ENCODE measurements at places on chromosomes 3 and 15.

DNA sequence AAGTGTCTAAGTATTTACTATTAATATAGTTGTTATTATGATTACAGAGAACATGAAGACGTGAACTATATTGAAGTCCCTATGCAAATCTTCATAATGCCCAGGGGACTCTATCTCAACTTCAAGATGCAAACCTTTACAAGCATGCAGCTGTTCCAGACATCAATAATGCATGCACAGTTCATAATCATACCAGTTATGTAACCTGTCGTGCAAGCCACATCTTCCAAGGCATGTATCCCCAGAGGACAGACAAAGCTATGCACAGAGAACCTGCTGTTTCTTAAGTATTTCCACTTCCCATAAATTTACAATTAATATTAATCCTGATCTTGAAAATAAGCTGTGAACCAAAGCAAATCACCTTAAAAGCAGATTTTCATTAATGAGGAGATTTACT lies 534.1 kb downstream of the TUSC7 start:
- DNase-seq: no peak

GRCh38 chr3:32254268-32254667 lies 15.8 kb downstream of the CMTM8 start:
- no peak for DNase-seq

GRCh38 chr3:124633524-124633923 lies 96.7 kb upstream of the UMPS start:
- no peak for DNase-seq

DNA sequence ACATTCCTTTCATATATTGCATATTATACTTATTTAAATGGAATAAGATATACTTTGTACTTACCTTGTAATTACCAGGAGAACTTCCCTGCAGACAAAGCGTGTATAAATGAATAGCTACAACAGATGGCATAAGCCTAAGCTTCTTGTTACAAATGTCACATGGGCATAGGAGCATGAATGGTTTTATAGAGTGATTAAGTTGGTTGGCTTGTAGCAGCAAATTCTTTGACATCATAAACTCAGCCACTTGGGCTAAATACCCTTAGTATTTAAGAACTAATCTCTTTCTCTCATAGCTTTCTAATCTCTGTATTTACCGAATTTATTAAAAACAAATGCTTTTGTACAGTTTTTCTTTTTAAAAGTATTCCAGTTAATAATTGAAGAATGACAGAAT lies at the start of gene UBAP1L:
UBAP1L (minus strand) TSS at position 115 of the 400 bp plus-strand sequence. CDS start 8,985 bp downstream, outside the sequence.
- no peak for DNase-seq

DNA sequence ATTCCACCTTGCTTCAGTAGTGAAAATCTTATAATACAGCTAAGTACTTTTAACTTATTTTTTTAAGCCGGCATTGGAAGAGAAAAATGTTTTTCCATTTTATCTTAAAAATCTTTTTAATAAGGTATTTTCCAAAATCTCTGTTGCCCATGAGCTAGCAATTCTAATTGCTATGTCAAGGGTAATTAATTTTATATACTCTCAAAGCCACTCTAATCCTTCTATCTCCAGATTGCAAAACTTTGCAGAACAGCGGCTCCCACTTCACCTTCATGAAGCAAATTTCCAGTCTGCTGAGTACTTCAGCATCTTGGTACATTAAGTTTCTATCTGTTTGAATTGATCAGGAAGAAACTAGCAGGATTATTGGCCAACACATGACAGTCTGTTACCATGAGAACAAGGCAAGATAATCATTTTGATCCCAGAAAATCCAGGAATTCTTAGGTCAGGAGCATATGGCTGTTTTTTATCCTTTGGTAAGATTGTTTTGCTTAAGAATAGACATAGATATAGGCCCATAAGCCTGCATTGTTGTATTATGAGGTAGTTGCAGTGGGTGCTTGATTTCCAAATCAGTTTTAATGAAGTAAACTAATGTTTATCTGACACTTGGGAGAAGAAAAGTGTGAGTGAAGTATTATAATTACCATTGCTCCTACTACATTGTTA lies 6.0 kb downstream of the TIPARP start:
- no peak for DNase-seq

DNA sequence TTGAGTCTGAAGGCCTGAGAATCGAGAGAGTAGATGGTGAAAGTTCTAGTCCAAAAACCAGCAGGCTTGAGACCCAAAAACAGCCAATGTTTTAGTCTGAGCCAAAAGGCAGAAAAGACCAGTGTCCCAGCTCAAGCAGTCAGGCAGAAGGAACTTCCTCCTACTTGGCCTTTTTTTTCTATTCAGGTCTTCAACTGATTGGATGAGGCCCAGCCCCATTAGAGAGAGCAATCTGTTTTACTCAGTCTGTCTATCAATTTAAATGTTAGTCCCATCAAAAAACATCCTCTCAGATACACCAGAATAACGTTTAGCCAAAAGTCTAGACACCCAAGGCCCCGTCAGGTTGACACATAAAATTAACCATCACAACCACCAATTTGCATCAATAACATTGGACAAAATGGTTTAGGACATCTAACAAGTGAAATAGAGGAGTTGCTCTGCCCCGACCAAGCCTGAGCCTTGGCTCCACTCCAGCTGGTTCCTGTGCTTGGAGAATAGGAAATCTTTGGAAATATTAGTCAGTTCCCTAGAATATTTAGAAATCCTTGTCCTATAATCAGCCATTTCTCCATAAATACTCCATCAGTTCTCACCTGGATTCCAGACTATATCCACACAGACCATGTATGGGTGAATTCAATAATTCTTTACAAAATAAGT lies 51.4 kb upstream of the LIPC start:
- DNase-seq: no peak

DNA sequence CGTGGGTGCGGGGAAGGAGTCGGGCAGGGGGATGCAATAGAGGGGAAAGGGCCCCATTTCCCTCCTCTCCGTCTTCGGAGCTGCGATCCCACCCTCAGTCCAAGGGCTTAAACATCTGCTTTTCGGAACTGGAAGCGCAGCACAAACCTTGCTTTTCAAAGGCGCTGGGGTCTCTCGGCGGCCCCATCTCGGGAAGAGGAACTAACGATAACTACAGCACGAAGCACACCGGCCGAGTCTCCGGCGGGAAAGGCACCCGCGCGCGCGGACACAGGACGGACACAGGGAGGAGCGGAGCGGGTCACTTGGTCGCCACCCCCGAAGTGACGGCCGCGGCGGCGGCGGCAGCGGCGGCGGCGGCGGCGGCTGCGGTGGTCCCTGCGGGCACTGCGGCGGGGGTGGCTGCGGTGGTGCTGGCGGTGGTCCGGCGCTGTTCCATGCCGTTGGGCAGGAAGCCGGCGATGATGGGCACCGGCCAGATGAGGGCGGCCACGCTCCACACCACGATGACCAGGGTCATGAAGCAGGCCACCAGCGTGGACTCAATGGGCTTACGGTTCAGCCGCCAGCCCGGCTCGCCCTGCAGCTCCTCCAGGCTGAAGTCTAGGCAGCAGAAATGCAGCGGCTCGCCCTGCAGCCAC lies 1.1 kb downstream of the TMEM158 start:
- DNase-seq: peak; percentile 86

GRCh38 chr15:85726454-85726853 lies 68.3 kb downstream of the KLHL25 start:
- no peak for DNase-seq

DNA sequence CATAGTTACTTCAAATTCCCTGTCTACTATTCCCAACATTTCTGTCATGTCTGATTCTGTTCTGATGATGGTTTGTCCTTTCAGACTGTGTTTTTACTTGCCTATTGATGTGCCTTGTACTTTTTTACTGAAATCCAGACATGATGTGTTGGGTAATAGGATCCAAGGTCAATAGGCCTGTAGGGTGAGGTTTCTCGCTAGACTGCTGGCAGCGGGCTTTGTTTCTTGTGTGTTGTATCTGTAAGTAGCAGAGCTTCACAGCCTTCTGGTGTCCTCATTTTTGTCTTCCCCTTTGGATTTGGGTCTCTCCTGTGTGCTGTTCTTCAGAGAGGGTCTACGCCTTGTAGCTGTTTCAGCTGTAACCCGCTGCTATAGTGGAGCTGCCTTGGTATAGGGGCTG lies 140.3 kb downstream of the GABRG3 start:
- DNase-seq: no peak

DNA sequence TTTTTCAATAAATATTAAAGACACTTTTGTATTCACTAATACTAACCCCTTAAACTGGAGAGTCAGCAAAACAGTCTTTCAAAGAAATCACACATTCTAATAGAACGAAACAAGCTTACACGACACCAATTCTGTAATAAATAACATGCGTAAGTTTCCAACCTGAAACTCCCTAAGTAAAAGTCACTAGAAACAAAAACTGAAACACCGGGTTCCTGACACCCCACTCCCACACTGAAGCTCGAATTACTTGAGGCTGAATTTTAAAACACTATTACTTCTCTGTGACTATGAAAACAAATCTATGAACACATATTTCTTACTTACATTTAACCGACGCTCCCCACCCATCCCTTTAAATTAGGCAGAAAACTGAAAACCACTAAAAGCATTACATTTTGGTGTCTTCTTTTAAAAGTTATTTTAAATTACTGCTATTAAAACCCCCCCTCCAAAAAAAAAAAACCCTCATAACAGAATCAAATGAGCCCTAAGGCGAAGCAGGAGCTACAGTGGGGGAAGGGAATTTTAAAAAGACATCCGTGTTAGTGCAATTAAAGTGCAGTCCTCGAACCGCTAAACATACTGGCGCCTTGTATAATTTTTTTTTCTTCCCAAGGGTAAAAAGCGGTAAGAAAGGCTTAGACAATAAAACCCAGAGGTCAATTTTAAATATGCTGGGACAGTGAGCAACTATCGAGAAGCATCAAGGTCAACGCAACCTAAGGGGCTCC lies 878 bp downstream of the SPPL2A start:
- DNase-seq: no peak

DNA sequence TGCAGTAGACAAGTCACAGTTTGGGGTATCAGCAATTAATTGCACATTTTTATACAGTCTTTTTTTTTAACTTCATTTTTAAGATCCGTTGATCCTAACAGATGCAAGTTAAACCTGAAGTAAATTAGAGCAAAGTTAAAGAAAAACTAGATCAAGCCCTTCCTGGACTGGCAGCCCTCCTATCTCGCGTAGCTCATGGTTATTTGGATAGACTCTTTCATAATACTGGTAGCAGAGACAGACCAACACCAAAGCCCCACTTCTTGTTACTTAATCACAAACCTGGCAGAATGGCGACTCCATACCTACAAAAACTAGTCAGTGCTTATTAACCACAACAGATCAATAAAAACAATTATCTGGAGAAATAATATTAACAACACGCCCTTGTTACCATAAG lies 26.8 kb downstream of the SOX2 start:
- no peak for DNase-seq

DNA sequence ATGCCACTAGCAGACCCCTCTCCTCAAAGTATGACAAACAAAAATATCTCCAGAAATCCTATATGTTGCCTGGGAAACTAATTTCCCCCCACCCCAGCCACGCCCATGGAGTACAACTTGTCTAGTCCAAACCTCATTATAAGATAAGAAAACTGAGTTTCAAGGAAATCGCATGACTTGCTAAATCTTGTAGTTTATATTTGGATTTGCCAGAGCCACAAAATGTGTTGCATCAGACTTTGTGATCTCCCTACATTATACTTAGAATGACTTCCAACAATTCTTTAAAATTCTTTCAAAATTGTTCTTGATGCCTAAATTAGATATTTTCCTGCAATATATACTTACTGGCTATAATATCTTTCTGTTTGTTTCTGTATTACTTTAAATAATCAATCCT lies 1034.4 kb downstream of the IGSF11 start:
- no peak for DNase-seq

DNA sequence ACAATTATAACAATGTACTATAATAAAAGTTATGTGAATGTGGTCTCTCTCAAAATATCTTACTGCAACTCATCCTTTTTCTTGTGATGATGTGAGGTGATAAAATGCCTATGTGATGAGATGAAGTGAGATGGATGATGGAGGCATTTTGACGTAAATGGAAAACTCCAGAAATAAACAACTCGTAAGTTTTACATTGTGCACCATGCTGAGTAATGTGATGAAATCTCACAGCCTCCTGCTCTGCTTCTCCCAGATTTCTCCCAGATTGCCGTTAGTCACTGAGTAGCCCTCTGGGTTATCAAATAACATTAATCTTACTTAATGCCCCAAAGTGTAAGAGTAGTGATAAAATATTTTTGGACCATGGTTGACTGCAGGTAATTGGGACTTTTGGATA lies 64.8 kb upstream of the SLCO2A1 start:
- DNase-seq: no peak

DNA sequence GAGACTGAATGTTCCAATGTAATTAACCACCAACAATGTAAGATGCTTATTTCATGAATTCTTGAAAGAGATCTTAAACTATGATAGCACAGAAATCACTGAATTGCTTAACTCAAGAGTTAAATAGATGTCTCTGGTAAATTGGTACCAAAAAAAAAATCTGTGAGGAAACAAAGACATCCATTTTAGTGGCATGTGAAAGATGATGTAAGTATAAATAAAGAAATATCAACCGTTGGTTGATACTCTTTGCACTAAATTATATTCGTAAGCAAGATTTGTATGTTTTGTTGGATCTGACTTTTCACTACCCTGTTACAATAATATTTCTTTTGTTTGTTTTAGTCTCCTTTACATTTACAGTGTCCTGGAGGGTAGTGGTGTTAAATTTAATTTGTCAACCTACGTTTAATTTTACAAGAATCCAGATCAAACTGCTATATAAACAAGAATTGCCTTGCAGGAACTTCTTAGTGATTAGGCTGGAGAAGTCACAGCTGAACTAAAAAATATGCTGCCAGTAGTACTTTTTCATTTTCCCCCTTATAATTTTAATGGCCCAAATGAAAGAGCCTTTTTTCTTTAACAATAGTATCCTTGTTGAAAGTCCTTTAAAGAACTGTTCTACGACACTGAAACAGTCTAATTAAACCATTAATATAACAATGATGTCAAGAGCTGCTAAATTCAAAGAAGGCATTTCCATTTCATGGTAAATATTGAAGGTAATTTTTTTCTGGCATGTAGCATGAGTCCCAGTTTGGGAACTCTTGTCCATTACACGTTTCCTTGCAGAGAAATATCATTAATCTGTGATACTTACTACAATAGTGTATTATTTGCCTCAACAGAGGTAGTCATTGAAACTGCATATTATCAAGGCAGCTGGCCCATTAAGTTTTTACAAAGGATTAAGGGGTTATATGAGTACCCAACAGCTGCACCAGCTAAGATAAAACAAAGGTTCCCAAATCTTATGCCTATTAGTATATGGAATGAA lies 109.6 kb upstream of the PHLDB2 start:
- DNase-seq: no peak

- no peak for DNase-seq
Measured at GRCh38 chr3:128294999-128295468, 141.8 kb downstream of the EEFSEC start.

- no peak for DNase-seq
Measured at GRCh38 chr15:31347067-31347975, 20.7 kb downstream of the KLF13 start.

DNA sequence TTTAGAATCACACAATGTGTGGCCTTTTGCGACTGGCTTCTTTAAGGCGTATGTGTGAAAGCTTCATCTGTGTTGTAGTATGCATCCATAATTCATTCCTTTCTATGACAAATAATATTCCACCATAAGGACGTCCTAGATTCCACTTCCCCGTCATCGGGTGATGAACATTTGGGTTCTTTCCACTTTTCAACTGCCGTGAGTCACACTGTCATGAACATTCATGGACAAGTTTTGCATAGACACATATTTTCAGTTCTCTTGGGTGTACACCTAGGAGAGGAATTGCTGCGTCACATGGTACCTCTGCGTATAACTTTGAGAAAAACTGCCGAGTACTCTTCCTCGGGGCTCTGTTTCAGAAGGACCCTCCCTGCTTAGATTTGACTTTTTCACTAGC lies 97.3 kb downstream of the TOP2B start:
- DNase-seq: no peak
